ENCODE measurements at places on chromosomes 4 and X. TPM values are rescaled to one million over a fixed set of nuclear protein-coding genes. Genes with fewer than 3 reads are reported as not detected.

Gene PRRG3
- not detected for polyA plus RNA-seq

GRCh38 chr4:113449410-113449974 is 312.0 kb downstream of the CAMK2D start:
- DNase-seq: no peak

GRCh38 chr4:121658125-121658524 is 38.7 kb downstream of the ANXA5 start:
- DNase-seq: no peak

Gene NPFFR2
- not detected for polyA plus RNA-seq

DNA sequence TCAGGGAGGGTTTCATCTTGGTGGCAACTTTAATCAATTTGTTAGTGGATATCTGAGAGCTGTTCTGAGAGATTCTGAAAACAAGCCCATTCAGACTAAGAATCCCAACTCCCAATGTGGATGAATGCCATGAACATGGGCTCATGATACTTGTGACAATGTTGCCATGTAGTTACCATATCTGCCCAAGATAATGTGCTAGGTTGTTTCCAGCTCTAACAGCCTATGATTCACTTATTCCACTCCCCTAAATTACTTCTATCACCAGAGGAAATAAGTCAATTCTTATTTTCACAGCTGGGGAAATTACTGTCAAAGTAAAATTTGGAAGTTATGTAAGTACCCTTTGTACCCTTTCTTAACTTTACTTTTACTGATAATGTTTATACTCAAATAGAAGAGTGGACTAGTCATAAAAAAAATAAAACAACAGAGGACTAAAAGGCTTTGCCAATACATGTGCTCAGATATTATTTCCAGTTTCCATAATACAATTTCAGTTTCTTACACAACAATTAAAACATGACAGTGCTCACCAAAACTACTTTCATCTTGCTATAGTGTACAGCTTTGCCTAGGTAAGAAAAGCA is 1101.7 kb upstream of the INTU start:
- no peak for DNase-seq

DNA sequence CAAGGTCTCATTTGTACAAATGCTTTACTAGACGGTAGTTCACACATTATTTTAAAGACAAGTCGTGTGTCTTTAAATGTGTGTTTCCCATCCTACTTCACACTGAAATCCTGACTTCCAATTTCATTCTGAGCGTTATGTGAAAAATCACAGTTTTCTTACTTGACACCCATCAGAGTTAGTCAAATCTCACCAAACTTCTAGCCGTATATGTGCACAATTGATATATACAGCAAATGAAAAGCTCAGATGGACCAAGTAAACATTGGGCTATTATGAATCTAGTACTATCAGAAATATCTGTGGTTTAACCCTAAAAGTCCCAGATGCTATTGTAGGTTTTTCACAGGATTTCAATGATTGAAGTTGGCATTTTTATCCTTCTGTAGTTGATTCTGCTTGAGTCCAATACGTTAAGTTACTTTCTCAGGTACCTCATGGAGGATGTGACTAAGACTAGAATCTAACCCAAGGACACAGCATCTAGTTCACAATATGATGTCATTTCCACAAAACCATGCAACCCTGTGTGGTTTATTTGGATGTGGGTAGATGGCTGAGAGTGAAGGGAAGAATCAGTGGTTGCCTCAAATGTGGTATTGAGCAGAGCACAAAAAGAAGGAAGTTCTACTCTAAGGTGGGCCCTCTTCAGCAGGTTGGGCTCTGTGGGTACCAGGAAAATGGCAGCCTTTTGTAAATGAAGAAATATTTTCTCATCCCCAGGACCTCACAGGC is 22.1 kb upstream of the TRIM60 start:
- no peak for DNase-seq

- DNase-seq: no peak
Observed at GRCh38 chrX:72046447-72046846, 85.3 kb downstream of the RTL5 start.

GRCh38 chrX:65667157-65667502 is 324 bp upstream of the MSN start:
- DNase-seq: no peak

Gene XAGE1A
- polyA plus RNA-seq: not detected
